Stimulated activated CD8-positive, alpha-beta memory T cell treated with anti-CD3 and anti-CD28 coated beads, Interleukin-15, amount 100 ng/mL, for 48 hours (primary cell): ENCODE measurements at places on chromosomes 6 and 20.

GRCh38 chr6:7765575-7766325 lies 39.9 kb downstream of the BMP6 start:
- no peak for DNase-seq

GRCh38 chr6:11632231-11632630 lies 94.7 kb downstream of the TMEM170B start:
- no peak for DNase-seq

GRCh38 chr6:169247991-169248390 lies 5.7 kb downstream of the THBS2 start:
- DNase-seq, result no peak

- DNase-seq, result peak; percentile 66
Measured at GRCh38 chr6:34243901-34244884, 4.6 kb downstream of the SMIM29 start.

DNA sequence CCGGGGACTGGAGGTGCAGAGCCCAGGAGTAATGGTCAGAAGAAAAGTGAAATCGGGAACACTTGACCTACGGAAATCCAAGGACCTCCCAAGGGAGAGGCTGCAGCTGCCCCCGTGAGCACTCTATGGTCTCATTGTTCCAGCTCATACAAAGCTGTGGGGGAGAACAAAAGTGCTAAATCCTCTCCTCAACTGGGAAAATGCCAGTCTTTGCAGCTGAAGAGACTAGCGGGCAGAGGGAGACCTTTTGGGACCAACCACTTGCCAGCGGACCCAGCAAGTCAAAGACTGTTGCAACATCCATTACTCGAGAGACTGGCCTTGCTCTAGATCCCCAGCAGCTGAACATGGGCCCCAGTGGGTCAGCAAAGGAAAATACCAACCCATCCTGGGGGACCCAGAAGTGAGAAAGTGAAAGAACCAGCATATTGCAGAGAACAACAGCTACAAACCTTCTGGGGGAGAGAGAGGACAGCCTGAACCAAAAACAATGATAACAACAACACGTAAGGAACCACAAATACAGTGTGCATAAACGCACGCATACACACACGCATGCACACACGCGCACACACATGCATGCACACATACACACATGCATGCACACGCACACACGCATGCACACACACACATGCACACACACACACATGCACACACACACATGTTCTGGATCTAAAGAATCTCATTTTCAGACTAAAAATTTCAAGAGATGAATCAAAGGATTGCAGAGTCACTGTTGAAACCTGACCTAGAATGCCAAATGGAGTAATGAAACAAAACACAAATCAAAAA lies 24.7 kb upstream of the ELMO2 start:
- no peak for DNase-seq

- no peak for DNase-seq
Measured at GRCh38 chr6:161568885-161569456, 295.1 kb upstream of the AGPAT4 start.

- DNase-seq, result no peak
Measured at GRCh38 chr6:125519367-125519766, 217.6 kb upstream of the HDDC2 start.

GRCh38 chr20:10902576-10903282 lies 228.9 kb upstream of the JAG1 start:
- no peak for DNase-seq

- no peak for DNase-seq
Measured at GRCh38 chr20:25081730-25082497, at the start of gene VSX1. VSX1 (minus strand) TSS chr20:25082141; CDS start chr20:25082096, 45 bp downstream.

GRCh38 chr6:77030929-77031674 lies 432.2 kb downstream of the HTR1B start:
- DNase-seq, result no peak

- DNase-seq, result no peak
Measured at GRCh38 chr20:45336530-45337366, 11.5 kb downstream of the SDC4 start.

GRCh38 chr6:69958978-69959377 lies 92.6 kb downstream of the COL19A1 start:
- no peak for DNase-seq

DNA sequence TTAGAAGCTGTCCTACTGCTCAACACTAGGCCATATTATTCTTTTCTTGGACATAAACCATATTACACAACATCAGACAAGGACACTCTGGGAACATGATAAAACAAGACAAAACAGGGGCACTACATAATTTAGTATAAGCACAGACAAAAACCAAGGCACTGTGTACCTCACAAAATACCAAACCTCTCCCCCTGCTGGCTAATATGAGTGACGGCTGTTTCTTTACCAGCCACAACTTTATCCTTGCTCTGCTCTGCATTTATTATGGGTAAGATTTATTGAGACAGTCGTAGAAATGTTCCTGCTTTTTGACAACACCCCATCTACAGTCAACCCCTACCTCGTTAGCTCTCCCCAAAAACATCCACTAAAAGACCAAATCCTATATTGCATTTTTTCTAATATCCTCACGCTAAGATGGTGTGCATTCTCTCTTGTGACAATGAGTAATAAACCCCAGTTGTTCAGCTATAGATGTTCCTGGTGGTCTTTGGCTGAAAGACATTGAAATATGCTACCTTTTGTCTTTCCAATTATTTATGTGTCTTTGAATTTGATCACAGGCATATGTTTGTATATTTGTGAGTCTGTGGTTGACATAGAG lies 23.8 kb upstream of the POLR1H start:
- no peak for DNase-seq

DNA sequence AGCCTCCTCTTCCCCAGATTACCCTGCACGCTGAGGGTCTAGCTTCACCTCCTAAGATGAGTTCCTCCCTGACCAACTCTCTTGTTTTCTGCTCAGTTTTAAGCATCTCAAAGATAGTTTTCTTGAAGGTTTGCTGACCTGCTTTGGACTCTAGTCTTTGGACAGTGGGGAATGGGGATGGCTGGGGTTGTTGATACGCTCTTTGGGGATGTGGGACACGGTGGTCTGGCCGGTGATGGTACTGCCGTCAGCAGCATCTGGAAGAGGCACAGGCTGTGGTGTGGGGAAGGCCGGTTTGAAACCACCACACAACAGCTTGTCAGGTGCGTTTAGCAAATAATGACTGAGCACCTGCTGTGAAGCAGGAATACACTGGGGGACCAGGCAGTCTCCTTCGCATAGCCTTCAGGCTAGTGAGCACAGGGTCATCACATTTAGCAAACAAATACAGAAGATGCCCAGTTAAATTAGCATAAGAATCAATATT lies 94.1 kb downstream of the TMEM242 start:
- DNase-seq, result no peak

- DNase-seq, result no peak
Measured at GRCh38 chr6:8435845-8436168, 462 bp upstream of the SLC35B3 start.

GRCh38 chr20:31544600-31544999 lies 30.4 kb downstream of the HM13 start:
- no peak for DNase-seq

DNA sequence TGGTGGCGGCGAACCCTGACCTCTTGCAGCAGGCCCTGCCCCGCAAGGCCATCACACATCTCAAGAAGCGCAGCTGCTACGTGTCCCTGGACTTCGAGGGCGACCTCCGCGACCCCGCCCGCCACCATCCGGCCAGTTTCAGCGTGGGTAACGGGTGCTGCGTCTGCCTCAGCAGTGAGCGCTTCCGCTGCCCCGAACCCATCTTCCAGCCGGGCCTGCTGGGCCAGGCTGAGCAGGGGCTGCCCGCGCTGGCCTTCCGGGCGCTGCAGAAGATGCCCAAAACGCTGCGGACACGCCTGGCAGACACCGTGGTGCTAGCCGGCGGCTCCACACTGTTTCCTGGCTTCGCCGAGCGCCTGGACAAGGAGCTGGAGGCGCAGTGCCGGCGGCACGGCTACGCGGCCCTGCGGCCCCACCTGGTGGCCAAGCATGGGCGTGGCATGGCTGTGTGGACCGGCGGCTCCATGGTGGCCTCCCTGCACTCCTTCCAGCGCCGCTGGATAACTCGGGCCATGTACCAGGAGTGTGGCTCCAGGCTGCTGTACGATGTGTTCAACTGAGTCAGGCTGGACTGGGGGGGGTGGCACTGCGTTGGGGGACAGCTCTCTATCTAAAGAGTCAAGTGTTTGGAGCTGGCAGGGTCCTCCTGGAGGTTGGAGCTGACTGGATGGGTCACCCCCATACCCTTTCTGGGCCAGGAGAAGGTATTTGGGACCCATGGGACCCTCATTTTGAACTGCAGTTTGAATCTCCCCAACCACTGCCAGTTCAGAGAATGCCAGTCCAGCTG lies 1.1 kb downstream of the ACTL10 start:
- DNase-seq, result peak; percentile 73

GRCh38 chr6:22826961-22827360 lies 257.6 kb downstream of the HDGFL1 start:
- DNase-seq, result no peak

DNA sequence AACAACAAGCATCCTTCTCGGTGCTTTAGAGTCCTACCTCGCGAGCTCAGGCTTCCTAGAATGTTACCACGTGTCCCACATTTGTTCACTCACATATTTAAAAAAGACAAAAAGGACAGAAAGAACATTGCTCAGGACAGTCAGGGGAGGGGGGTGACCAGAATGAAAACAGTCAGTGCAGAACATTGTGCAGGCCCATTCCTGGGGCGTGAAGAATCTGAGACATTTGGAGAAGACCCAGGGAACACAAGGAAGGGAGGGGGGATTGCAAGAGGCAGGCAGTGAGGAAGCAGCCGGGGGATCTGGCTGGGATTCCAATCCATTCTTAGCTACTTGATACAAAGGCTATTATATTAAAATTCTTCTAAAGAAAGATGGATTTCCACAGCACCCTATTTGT lies 270.4 kb upstream of the CITED2 start:
- no peak for DNase-seq

- no peak for DNase-seq
Measured at GRCh38 chr20:64080813-64081623, 1.1 kb downstream of the OPRL1 start.

GRCh38 chr6:154509421-154510143 lies 903 bp downstream of the CNKSR3 start:
- DNase-seq, result no peak

GRCh38 chr20:57698116-57698866 lies 11.5 kb downstream of the PMEPA1 start:
- DNase-seq, result peak; percentile 64

- no peak for DNase-seq
Measured at GRCh38 chr6:150301846-150302519, 66.8 kb upstream of the IYD start.

GRCh38 chr6:12596731-12597130 lies 119.8 kb upstream of the PHACTR1 start:
- no peak for DNase-seq

- DNase-seq, result peak; percentile 50
Measured at GRCh38 chr20:46174469-46175126, 56.5 kb downstream of the CD40 start.
